ENCODE measurements at places on chromosomes 12 and 14.

GRCh38 chr14:95536671-95537070 is 1.8 kb downstream of the GLRX5 start:
- no peak for DNase-seq

- DNase-seq, result no peak
Measured at GRCh38 chr12:98606359-98606988, 13.0 kb downstream of the SLC25A3 start.

- no peak for DNase-seq
Measured at GRCh38 chr12:18975933-18976332, 153.6 kb upstream of the PLEKHA5 start.

DNA sequence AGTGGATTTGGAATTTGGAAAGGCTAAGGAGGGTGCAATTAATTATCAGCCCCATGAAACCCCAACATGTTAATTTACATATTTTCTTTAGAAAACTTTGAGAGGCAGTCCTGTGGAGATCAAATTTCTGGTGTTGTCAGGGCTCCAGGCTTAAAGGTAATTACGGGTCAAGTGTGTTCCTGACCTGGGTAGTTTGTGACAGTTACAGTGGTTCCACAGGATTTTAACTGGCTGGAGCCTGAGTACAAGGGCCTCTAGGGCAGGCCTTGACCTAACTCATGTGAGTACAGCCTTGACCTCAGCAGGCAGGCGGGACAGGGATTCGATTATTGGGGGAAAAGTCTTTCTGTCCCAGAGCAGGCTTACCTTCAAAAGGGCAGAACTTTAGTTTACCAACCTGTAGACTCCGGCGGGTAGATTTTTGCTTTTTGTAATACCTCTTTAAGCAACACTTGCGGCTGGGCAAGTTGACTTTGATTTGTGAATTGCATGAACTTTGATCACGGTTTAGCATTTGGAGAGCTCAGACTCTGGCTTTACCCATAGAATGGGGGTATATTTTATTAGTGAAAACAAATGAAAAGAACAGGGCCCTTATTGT is 8.4 kb upstream of the PPTC7 start:
- no peak for DNase-seq

- no peak for DNase-seq
Measured at GRCh38 chr12:100399095-100399494, 42.2 kb downstream of the SLC17A8 start.

- DNase-seq, result no peak
Measured at GRCh38 chr12:102430661-102431060, 49.7 kb downstream of the IGF1 start.

DNA sequence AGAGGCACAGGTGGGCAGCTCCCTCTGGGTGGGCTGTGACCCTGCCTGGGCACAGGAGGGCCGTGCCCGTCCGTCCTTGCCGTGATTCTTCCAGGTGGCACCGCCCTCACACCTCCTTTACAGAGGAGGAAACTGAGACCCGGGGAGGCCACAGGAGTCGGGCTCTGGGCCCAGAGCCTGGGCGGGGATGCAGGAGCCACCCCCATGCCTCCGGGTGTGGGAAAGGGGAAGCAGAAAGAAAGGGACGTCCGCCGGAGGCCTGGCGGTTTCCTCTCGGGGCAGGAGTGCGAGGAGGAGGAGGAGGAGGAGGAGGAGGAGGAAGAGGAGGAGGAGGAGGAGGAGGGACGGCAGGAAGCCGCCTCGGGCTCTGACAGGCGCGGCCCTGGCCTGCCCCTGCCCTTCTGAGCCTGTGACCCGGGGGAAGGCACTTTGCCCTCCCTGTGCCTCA is 23.0 kb downstream of the SH2B3 start:
- DNase-seq, result no peak

Measured in body of pancreas (tissue), 4 donors.